ENCODE measurements at places on chromosomes 6 and 20. TPM values are rescaled to one million over a fixed set of nuclear protein-coding genes. Genes with fewer than 3 reads are reported as not detected.

DNA sequence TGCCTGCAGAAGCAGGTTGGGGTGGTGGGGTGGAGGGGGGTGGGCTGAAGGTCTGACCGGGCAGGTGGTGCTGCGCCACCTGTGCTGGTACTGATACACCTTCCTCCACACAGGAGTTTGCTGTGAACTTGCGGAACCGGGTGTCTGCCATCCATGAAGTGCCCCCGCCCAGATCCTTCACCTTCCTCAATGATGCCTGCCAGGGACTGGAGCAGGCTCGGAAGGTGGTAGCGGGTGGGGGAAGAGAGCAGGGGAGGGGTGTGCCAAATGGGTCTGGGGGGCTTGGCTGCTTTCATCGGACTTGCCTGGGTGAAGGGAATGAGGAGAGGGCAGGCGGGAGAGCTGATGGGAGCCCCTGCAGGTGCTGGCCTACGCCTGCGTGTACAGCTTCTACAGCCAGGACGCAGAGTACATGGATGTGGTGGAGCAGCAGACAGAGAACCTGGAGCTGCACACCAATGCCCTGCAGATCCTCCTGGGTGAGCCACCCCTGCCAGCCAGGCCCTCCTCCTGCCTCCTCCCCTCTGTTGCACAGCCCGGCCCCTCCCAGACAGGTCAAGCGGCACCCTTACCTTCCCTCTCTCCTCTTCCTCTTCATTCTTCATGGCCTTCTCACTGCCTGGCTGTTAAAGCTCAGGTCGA lies 6.7 kb downstream of the DNPH1 start:
- DNase-seq = peak; percentile 39

The SOX18 gene
- 70.9 TPM for total RNA-seq

DNA sequence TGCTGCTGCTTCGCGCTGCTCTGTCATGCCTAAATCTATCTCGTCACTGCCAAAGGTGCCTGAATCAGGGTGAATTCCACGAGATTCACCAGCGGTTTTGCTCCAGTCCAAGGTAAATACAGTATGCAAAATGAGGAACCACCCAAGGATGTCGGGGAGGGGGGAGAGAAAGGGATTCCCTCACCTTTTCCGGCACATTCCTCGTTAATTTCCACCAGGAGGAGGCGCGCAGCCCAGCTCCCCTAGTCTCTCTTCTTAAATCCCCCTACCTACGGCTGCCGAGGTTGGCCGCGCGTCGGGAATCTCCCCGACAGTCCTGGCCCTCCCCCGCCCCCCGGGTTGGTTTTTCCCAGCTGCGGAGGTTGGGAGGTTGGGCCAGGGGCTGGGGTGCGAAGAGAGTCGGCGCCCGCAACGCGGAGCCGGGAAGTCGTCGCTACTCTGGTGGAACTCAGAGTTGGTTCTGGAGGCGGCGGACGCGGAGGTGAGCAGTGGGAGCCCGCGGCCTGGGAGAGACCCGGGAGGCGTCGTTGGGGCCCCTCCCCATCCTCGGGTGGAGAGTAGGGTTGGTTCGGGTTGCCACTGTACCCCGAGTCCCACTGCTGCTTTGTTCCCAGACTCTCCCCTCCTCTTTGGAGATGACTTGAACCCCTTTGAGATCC lies at the start of gene TPBG:
TPBG (plus strand) TSS at position 390 of the 659 bp plus-strand sequence. CDS start 1,145 bp downstream, outside the sequence.
- peak; percentile 88 for DNase-seq

DNA sequence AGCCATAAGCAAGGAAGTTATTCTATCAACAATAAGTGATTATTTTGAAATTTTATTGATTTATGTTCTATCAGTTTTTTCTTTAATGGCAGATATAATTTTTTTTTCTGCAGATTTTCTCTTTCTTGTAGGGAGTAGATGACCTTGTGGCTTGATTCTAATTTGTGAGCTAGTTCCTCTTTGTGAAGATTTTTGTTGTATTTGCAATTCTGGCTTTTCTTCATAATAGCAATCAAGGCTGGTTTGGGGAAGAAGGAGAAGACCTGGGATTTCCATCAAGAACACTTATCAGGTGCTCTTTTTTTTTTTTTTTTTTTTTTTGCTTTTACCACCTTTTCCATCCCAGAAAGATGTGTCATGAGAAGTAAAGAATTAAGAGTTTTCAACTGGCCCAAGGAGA lies 324.2 kb upstream of the MAN1A1 start:
- no peak for DNase-seq

DNA sequence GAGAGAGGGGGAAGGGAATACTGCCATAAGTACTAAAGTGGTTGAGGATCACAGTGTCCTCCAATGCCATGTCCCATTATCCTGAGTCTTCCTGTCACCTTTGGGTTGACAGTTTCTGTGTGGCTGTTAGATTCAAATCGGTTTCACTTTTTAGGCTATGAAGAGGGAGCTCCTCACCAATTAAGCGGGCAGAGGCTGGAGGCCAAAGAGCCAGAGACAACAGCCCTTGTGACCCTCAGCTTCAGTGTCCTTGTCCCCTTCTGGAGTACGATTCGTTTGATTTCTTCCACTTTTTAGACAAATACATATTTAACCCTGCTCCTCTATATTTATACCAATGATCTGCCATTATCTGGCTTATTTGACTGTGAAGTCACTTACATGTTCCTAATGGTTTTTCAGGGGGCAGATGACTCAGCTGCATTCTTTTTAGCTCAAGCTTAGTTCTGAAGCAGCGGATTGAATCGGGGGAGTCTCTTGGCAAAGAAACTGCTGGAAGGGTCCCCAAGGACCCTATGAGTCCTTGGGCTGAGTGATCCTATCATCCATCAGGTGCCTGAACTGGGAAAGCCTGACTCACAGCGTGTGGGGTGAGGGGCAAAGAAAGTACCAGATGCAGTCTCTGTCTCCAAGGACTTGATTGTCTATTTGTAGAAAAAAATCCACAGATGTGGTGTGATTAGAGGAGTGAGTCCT lies 18.2 kb downstream of the FERMT1 start:
- DNase-seq = no peak

The HLA-DQB1 gene
- 1.0 TPM for total RNA-seq

The ADTRP gene
- total RNA-seq = 19.3 TPM

DNA sequence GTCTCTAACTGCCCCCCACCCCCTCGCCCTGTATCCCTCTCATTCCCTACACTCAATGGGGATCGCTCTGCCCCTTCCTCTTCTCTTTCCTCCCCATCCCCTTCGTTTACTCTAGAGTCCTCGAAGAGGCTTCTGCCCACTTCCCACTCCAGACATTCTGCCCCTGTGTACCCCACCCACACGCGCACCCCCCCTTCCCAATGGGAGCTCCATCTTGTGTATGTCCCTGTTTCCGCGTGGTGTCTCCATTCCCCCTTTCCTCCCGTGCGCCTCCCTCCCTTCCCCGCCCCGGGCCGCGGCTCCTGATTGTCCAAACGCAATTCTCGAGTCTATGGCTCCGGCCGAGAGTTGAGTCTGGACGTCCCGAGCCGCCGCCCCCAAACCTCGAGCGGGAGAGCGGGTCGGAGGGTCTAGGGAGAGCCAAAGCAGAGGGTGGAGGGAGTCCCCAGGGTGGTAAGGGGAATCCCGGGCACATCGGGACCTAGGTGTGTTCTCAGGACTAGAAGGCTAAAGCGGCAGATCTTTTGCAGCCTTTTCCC lies 679 bp upstream of the RING1 start:
- peak; percentile 32 for DNase-seq

GRCh38 chr6:145178391-145178790 lies 556.9 kb downstream of the EPM2A start:
- DNase-seq = no peak

The GGTLC1 gene
- total RNA-seq = 94.7 TPM

- DNase-seq = no peak
Measured at GRCh38 chr6:122709922-122710512, 69.5 kb upstream of the FABP7 start.

- no peak for DNase-seq
Measured at GRCh38 chr20:46044896-46045295, 15.9 kb downstream of the SLC12A5 start.

DNA sequence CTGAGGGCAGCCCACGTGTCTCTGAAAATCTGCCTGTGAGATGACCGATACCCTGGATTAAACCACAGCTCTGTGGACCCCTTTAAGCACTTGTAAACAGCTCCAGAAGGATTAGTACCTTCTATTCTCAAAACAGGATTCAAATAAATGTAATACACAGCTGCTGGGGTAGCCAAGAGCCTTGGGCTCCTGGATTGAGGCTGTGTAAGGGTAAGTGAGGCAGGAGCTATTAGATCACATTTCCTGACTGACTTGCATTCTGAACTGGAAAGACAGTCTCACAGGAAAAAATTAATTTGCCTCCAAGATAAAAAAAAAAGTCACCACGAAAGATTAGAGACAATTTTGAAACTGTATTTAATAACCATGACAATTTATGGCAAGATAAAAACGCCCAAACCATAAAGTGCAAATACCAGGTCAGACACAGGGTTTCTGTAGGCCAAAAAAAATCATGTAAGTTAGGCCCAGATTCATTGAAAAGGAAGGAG lies 78.0 kb downstream of the TRMT11 start:
- no peak for DNase-seq

DNA sequence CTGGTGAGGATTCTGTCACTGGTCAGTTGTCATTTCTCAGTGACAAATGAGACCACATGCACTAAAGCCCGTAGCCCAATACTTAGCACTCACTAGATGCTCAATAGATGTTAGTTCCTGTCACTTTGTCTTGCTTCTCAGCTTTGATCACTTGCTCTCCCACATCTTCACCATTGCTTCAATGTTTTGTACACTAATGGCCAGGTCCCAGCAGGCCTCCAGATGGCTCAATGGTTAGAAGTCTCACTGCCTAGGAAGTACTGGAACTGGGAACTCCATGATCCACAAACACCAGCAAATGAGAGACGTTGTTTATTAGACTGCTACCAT lies 502.8 kb upstream of the JARID2 start:
- DNase-seq = no peak

The HTR1B gene
- total RNA-seq = not detected
